Small intestine (tissue), 16 donors: ENCODE measurements at places on chromosomes 2 and 18.

DNA sequence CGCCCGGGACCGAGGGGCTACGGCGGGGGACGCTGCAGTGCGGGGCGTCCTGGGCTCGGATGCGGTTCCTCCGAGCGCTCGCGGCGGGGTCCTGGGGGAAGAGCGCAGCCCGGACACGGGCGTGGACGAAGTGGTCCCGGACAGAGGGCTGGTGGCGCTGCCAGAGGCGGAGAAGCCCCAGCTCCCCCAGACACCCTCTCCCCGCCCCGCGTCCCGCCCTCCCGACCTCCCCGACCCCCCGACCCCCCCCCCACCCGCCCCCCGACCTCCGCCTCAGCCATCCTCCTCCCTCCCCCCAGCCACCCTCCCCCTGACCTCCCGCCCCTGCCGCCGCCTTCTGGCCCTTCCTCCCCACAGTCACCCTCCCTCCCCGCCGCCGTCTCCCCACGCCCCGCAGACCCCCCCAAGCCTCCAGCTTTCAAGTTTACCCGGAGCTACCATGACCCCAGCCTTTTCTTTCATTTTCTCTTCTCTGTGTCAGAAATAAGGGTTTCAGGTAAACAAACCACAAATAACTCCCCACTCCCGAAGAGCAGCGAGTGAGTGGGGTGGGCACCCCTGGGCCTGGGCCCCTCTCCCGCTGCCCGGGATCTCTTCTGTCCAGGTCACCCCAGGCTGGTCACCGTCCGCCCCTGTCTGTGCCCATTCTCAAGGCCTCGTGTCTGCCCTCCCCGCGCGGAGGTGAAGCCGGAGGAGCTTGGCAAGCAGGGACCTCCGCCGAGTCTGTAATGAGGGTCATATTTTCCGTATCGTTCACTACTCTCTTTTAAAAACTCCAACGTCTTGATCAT, 5.1 kb downstream of the NFATC1 start:
- no peak for DNase-seq

DNA sequence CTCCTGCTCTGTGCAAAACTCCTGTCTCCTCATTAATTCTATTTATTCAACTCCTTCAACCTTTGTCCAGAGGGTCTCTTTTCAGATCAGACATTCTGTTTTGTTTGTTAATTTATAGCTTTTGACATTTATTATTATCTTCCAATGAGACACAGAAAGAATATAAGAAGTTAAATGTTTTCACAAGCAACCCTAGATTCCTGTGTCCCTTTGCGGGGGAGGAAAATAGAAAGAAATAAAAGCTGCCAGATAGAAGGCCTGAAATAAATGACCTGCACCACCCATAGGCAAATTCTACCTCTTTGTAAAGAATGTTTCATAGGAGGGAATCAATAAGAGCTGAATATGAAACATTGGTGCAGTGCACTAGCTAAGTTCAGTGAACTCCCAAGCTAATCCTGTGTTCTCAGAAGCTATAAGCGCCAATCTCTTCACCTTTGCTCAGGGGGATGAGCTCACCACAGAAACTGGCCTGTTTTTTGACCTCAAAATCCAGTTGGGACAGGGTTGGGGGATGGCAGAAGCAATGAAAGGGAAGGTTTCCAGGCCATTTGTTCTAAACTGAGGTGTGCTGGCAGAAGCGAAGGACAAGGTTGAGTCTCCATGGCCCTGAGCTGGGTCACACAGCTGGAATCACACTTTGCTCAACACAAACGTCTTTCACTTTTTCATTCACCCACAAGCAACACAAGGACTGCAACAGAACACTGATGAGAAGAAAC, 258.6 kb downstream of the NRXN1 start:
- peak; percentile 11 for DNase-seq

- no peak for DNase-seq
Measured at GRCh38 chr18:75172299-75173124, 36.4 kb downstream of the PTGR3 start.

DNA sequence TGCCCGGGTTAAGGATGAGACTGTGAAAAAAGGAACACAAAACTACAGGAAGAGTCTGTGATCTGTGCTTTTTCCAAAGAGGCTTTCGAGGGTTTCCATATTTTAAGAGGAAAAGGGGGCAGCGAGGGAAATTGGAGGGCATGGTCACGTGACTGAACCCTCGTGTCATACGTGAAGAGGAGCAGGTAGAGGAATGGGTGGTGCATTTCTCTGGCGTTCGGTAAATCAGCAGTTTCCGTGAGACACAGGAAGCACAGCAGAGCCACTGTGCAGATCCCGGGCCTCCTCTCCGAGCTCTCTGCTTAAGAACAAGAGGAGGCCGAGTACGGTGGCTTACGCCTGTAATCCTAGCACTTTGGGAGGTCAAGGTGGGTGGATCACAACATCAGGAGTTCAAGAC, 219.7 kb downstream of the NDUFA10 start:
- DNase-seq, result no peak

DNA sequence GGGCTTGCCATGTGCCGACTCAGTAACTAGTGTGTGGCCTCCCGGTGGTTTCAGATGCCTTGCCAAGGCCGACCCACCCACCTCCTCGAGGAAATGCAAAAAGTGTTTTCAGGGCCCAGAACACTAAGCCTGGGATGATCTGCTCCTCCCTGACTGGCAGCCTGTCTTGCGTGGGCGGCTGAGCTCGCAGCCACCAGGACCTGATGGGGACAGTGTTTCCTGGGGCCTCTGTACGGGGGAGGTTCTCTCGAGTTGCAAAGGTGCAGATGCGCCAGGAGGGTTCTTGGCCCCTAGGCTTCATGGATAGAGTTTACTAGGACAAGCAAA, 85.2 kb downstream of the GLI2 start:
- DNase-seq, result no peak

DNA sequence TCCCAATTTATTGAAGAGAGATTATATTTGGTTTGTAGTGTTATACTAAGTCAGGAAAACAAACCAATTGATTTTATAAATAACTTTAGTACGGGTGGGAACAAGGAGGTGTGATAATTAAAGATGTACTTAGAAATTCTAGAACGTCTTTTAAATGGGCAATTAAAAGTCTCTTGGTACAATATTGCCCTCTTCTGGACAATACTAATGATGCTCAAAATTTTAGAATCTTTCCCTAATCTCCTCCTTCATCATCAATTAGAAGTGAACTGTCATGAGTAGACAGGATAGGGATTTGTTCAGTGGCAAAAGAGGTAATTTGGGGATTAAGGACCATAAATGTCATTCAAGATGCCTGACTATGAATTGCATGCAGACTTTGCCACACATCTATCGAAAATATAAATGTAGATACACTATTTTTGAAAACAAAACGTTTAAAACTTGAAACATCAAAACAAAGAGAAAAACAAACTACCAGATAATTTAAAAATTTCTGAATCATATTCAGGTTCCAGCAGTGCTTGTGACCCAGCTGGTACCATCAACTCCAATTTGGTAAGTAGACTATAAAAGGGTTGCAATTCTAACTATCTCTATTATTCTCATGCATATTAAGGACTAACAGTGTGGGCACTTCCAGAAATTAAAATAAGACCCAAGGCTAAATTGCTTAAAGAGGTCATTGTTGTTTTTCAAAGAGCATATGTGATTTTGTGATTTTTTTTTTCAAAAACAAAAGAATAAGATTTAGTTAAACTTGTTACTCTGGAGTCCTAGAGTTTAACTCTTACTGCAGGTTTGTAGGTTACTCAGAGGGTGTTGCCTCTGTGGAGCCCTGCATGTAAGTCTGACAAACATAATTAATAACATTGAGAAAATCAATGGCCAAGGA, 123.5 kb downstream of the LAMA3 start:
- DNase-seq, result peak; percentile 32

GRCh38 chr2:108829578-108830310, 43.2 kb downstream of the CCDC138 start:
- DNase-seq, result no peak

DNA sequence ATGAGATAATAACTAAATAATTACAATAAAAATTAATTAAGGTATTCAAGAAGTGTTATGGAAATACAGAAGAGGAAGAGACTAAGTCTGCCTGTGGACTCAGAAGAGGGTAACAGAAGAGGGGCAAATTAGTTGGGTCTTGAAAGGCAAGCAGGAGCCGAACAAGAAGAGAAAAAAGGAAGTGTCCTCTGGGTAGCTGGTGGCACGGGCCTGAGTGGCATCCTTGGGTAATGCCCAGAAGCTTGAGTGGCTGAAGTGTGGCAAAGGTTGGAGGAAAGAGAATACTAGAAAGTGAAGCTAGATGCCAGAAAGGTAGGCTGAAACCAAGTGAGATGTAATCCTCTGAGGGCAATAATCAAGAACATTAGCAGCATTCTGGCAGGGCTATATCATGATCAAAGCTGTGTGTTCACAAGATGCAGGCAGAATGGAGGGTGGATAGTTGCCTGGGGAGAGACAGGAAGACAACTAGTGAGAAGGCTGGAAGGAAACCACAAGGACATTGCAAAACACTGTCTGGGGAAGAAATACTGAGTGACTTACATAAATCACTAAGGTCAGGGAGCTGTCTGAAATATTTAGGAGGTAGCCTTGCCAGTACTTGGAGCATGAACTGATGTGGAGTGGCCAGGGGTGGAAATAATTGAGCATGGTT, 16.2 kb downstream of the DOCK10 start:
- DNase-seq, result no peak

GRCh38 chr2:52456561-52457377, 1310.8 kb upstream of the CHAC2 start:
- DNase-seq, result peak; percentile 53

- DNase-seq, result no peak
Measured at GRCh38 chr2:30226144-30227032, 4.9 kb upstream of the LBH start.

- DNase-seq, result peak; percentile 14
Measured at GRCh38 chr2:30686000-30686399, 121.2 kb downstream of the CAPN13 start.

DNA sequence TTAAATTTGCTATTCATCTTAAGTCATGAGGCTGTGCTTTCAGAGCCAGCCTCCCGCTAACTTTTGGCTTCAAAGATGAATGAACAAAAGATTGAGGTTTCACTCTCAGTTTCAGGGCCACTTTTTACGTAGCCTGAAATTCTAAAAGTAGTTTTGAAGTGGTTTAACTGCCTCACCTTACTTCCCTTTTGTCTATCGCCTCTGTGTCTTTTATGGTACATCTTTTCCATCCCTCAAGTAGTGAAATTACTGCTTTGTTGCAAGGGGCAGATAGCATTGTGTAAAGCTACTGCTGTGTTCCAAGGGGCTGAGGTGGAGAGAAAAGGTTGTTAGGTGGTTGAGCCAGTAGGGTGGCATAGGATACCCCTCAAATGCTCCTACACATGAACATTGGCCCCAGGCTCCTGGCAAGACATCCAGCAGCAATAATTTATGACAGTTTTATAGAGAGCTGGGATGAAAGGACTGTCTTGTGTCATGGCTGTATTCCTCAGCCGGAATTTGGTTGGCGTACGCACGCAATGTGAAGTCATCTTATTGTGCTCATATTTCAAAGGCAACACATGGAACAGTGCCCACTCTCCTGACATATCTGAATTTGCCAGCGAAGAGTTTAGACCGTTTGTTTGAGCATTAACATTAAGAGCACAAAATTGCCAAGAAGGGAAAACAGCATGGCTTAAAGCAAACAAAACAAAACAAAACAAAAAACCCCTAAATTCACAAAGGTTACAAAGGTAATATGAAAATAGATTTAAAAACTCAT, 32.2 kb downstream of the QPCT start:
- DNase-seq, result no peak

GRCh38 chr2:197993830-197994229, 189.4 kb downstream of the PLCL1 start:
- DNase-seq, result no peak

DNA sequence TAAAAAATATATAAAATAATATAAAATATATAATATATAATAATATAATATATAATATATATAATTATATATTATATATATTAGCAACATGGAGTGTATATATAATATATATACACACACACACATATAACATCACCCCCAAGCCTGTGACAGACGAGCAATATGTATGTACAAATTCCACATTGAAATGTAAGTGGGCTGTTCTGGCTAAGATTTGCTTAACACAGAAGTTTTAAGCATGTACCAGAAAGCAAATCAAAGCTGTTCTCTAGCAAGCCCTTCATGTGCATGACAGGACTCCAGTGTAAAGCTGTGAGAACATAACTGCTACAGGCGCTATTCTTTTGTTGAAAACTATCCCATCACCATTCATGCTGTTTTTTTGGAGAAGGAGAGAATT, 261.7 kb upstream of the TNP1 start:
- no peak for DNase-seq

DNA sequence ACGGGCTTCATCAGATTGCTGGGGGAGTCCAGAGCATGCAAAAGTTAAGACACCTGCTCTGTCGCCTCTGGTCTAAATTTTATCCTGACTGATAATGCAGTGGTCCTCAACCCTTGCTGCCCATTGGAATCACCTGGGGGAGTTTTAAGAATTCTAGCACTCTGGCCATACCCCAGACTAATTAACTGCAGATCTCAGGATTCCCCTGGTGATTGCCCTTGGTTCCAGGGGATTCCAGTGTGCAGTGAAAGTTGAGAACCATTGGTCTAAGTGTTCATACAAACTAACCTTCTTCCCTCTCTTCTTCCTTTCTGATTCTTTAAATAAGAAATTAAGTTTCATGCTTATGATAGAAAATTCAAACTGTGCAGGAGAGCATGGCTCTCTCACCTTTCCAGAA, 105.7 kb upstream of the MGAT5 start:
- DNase-seq, result no peak

GRCh38 chr2:86672027-86672545, 48.0 kb upstream of the RMND5A start:
- no peak for DNase-seq

GRCh38 chr2:224584111-224584784, 915 bp downstream of the CUL3 start:
- peak; percentile 65 for DNase-seq

DNA sequence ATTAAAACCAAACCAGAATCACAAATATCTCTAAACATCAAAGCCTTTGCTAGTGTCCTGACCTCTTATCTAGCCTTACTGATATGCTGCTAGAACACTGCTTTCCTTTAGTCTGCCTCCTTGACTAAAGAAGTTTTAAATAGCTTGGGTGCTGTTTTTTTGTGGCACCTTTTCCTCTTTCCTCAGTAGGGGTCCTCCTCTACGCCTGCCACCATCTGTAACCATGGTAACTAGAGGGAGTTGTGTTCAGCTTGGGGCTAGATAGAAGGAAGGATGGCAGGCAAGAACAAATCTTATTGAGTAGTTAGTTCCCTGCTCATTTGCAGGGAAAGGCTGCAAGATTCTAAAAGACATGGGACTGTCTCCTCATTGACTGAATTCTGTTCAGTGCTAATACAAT, 86.0 kb downstream of the TAF4B start:
- no peak for DNase-seq
